ENCODE measurements at places on chromosomes 4 and X. TPM values are rescaled to one million over a fixed set of nuclear protein-coding genes. Genes with fewer than 3 reads are reported as not detected.

GRCh38 chrX:134718105-134718965 lies 60.1 kb upstream of the PLAC1 start:
- DNase-seq, result no peak

DNA sequence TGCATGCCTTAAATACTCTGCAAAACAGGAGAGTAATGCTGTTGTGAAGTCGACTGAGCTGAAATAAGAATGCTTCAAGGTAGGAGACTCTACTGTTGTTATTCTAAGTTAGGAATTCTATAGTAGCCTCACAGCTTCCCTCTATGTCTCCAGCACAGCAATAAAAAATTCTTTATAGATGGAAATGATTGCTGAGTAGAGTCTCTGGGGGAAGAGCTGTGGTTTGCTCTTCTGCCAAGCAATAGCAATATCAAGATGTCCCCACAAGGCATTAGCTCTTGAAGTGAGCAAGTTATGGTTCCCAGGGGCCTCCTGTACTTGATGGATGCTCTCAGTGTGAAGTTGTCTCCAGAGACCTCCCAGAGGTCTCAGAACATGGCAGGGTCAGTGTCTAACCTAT lies 880.6 kb upstream of the FRG1 start:
- no peak for DNase-seq

DNA sequence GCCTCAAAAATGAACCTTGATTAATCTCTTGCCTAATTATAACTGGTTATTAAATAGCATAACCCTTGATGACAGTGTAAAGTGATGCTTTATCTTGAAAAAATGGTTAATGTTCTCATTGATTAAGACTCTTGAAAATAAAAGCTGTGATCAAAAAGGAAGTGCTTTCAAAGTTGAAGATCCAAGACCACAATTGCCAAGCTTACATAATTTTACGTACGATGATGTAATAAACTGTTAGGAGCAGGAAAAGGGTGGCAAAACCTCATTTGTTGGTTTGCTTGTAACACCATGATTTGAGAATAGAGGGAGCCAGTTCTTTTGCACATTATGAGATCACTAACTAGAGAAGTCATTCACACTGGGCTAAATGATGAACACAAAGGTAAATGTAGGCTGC lies 322.2 kb downstream of the ADGRL3 start:
- no peak for DNase-seq

DNA sequence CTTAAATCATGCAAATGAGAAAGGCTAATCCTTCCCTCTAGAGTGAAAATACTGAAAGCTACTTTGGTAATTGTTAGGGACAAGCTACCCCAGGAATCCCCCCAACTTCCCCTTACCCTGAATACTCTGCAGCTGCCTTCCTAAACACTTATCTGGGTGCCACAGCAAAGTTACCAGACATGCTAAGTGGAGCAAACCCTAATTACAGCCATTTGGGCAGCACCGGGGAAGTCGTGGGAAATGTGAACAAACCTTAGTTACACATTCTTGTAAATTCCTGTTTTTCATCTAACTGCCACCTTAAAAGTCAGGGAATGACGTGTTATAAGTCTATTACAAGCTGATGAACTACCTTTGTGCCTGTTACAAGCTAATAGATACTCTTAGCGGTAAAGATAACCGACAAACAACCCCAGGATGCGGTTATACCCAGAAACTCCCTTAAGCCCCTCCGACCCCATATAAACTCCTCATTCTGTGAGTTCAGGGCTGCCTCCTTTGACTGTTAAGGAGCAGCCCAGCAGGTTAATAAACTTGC lies 66.0 kb upstream of the PLAC8 start:
- DNase-seq, result no peak

DNA sequence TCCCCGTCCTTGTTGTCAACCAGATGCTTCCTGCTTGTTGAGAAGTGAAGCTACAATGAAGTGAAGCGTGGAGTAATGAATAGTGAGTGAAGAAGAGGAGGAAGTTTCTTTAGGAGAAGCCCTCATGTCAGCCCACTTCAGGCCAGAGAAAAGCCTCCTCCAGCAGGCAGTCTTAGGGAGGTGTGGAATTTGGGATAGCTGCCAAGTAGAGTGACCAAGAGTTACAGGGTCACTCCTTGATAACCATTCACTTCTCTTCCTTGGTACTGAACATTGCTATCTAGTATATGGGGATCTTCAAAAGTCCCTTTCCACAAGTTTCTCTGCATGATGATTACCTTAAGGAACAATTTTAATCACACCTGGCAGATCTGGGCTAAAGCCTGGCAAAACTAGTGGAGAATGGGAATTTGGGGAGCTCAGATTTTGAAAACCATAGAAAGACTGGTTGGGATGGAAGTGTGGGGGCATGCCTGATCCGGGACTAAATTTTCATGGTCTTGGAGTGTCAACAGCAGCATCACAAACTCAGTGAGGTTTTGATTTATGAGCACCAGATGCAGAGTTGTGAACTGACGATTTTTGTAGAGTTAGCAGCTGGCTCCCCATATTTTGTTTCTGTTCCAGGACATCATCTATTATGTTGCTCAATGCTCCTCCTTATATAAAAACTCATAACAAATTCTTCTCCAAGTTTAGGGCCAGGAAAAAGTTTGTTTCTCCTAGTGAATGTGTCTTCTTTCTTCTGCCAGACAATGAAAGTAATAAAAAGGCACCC lies 53.1 kb downstream of the IGSF1 start:
- DNase-seq, result no peak

GRCh38 chrX:20653070-20653469 lies 386.4 kb upstream of the RPS6KA3 start:
- no peak for DNase-seq

DNA sequence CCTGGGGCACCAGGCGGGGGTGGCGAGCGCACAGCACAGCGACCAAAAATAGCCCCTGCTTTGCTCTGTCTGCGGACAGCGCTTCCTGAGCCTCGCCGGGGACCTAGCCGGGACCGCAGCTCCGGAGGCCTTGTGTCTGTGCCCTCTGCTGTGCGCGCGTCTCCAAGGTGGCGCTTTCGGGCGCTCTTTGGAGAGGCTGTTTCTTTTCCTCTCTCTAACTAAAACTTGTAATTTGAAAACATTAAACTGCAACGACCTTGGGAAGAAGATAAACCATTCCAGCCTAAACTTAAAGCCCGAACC lies 3.4 kb downstream of the ARX start:
- DNase-seq, result no peak

DNA sequence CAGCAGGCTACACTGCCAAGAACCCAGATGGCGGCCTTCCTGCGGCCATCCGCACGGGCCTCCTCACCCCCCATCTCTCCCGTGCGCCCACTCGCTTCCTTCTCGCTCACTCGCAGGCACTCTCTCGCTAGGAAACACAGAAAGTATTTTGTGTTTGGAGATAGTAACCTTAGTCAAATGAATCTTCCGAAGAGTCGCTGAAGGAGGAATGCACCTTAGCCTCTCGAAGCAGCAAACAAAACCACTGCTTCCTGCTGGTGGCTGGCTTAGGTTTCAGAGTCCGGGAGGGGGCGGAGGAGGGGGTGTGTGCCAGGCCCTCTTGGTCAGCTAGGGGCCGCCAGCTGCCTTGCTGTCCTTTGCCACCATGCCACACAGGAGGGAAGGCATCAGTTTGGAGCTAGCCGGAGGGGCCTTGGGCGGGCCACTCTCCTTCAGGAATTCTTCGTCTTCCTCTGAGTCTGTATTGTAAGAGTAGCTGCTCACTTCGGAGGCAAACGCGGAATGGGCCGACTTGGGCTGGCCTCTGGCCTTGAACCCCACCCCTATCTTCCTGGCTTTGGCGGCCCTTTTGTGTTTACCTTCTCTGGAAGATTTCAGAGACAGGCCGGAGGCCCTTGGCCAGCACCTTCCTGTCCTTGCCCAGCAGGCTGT lies 73.2 kb upstream of the UCP1 start:
- no peak for DNase-seq

GRCh38 chrX:99415470-99415869 lies 994.6 kb downstream of the PCDH19 start:
- no peak for DNase-seq

GRCh38 chr4:88533088-88533790 lies 9.7 kb upstream of the PYURF start:
- DNase-seq, result no peak

GRCh38 chrX:127726227-127726626 lies 326.0 kb downstream of the ACTRT1 start:
- DNase-seq, result no peak

DNA sequence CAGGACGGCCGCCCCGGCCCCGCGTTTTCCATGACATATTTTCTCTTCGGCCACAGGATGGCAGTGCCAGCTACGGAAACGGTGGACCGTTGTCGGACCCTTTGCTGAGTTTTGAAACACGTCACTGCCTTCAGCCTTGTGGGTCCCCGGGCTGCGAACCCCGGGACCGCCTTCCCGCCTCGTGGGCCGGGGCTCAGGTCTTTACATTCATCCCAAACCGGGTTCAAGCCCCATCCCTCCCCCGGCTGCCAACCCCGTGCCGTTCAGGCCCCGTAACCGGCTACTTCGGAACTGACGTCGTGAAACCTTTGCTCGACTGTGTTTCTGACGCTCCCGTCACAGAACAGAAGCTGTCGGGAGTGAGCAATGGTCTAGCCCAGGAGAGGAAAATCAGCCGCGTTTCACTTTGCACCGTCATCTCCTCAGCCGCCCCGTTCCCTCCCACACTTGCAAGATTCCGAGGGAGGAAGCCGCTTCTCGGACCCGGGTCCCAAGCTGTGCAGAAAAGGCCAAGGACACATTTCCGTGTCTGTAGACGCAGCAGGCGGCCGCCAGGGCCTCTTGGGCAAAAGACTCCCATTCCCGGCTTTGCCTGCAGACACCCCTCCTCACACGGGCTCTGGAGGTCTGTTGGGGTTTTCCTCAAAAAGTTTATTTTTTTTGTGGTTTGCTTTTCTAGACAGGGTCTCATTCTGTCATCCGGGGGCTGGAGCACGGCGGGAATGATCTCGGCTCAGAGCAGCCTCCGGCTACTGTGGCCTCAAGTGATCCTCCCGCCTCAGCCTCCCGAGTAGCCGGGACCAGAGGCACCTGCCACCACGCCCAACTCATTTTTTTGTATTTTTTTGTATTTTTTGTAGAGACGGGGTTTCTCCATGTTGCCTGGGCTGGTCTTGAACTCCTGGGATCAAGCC lies 41.4 kb upstream of the PPP2R3B start:
- DNase-seq, result no peak

DNA sequence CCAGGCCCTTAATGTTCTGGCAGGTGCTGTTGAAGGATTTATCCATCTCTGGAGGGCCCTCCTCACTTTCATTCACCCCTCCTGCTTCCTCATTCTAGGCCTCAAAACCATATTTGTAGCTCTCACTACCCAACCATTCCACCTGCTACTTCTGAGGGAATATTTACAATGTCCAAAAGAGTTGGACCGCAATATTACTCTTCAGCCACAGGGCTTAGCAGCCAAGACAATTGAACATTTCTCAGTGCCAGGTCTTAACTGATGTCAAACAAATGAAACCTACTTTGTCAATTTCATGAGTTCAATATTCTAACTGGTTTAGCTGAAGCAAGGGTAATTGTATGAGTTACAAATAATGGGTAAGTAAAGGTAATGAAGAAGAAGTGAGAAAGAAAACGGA lies 113.2 kb downstream of the ENOX2 start:
- no peak for DNase-seq

- no peak for DNase-seq
Observed at GRCh38 chr4:42252315-42252714, 99.9 kb upstream of the BEND4 start.

GRCh38 chr4:159280442-159281172 lies 177.7 kb downstream of the RAPGEF2 start:
- no peak for DNase-seq

- DNase-seq, result no peak
Observed at GRCh38 chrX:107701493-107702121, 73.3 kb downstream of the PRPS1 start.

DNA sequence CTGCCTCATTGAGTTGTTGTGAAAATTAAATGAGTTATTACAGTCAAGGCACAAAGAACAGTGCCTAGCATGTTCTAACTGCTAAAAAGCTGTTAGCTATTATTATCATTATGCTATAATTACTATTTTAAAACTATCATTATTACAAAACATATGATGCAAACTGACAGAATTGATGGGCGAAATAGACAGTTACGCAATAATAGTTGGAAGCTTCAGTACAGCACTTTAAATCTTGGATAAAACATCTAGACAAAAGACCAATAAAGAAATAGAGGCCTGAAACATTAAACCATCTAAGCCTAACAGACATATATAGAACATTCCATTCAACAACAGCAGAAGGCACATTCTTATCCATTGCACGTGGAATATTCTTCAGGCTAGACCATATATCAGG lies 73.0 kb downstream of the TAB3 start:
- DNase-seq, result no peak

DNA sequence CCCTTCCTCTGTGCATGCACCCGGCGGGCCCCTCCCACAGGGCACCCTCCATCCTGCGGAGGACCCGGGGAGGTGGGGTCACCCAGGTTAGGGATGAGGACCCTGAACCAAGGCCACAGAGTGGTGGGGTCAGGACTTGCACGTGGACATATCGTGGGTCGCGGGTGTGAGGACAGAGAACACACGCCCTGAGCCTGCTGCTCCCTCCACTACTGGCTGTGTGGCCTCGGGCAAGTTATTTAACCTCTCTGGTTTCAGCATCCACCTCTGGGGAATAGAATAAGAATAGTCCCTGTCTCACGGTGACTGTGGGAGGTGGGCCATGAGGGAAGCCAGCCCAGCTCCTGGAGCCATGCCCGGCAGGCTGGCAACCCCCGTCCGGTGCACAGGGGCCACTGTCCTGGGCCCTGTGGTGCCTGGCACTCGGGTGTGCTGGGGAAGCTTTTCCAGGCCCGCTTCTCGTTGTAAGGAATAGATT lies 5.1 kb downstream of the PSAPL1 start:
- no peak for DNase-seq

- DNase-seq, result no peak
Observed at GRCh38 chrX:154426916-154427770, 1.3 kb upstream of the ATP6AP1 start.

GRCh38 chrX:99301990-99302389 lies 1108.1 kb downstream of the PCDH19 start:
- DNase-seq, result no peak

DNA sequence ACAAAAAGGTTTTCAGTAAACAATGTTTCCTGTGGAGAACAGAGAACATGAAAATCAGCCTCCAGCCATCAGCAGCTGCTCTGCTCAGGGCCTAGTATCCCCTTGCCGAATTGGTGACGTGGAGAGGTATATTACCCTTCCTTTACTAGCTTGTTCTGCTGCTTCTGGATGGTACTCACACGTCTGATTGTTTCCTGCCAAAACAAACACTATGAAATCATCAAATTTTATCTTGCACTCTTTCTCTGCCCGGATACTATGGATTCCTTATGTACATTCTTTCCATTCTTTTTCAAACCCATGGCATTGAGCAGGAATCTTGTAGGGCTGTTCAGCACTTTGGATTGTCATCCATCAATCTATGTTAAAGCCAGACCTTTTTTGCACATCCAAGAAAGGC lies 18.8 kb upstream of the METAP1 start:
- no peak for DNase-seq

Gene SLITRK4
- total RNA-seq, result 6.0 TPM

Gene HUWE1
- total RNA-seq, result 91.3 TPM

Gene PPP4R3C
- not detected for total RNA-seq

Gene SHISA3
- 5.8 TPM for total RNA-seq

Gene FAT1
- total RNA-seq, result 68.2 TPM

Gene PUDP
- total RNA-seq, result 13.3 TPM

Gene RIPPLY1
- total RNA-seq, result not detected

Gene CXCR3
- total RNA-seq, result not detected
